ENCODE measurements at places on chromosomes 13 and 19.

DNA sequence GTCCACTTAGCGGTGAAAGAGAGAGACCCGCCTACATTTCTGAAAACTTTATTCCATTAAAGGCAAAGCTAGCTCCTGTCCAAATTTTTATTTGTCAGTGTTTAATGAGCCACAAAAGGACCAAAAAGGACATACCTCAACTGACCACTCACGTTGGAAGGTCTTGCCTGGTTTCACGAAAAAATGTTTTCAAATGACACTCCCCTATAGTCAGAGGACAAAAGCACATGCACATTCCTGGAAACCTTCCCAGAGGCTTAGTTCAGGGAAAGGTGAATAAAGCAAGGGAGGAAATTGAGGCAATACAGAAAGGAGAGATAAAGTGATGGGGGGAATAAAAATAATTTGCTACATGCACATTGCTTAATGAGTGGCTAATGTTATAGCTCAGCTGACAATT is 55.6 kb downstream of the DOCK9 start:
- no peak for DNase-seq

- no peak for DNase-seq
These were observed 85.1 kb downstream of the KATNAL1 start for GRCh38 chr13:30222254-30222653.

- no peak for DNase-seq
These were observed 894.3 kb downstream of the UQCRFS1 start for GRCh38 chr19:28318469-28319179.

GRCh38 chr19:11027381-11027780 is 61.9 kb upstream of the LDLR start:
- DNase-seq, result no peak

DNA sequence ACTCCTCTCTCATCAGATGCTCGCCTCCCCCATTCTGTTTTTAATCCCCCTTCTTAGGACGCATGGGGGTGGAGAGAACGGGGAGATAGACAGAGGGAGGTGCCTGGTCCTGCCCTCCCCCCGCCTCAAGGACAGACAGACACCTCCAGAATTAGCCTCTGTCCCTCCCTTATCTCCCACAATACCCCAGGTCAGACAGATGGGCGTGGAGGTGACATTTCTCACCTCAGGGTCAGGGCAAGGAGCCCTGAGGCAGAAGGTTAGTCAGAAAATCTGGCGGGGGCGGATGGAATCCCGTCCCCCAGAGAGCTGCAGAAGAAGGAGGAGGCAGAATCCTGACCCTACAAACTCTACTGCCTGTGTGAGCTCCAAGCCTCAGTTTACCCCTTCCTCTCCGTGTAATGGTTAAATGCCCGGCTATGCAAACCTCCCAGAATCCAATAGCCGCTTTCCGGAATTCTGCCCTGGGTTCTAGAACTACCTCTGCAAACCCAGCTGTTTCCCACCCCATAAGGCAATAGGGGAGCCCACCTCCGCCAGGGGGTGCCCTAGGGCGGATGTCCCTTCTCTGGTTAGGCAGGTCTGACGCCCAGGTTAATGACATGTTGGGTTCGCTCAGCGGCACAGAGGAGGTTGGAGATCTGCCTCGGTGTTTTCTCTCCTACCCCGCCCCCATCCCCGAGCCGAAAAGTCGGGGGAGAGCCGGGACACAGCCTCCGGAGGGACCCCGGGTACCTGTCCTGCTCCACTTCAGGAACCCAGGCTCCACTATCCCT is 900 bp downstream of the PPP1R13L start:
- peak; percentile 77 for DNase-seq

GRCh38 chr13:50220938-50221337 is 205.7 kb downstream of the KCNRG start:
- no peak for DNase-seq

DNA sequence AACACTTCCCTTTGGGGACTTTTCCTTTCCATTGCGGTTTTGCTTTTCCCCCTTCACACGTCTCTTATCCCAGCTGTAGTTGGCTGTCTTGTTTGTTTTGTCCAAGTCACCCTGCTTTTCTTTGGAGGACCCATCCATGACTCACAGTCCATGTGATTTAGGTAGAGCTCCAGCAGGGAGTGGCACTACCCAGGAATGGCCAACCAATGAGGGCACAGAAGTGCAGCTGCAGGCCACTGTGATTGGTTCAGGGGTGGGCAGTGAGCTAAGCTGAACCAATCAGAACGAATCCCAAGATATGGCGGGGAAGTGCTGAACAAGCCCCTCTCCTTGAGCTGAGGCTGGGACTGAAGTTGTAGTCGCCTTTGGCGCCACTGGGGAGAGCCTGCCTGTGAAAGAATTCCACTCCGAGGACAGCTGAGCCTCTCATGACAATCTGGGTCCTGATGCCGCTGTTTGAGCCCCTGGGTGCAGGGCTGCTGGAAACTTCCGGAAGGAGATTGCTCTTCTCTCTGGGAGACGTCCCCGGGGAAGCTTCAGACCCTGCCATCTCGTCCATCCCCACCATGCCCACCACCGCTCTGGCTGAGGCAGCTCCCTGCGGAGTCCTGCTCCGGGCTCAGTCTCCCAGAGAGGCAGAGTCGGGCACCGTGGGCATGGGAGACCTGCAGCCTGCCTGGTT is 62.9 kb upstream of the URI1 start:
- no peak for DNase-seq

GRCh38 chr13:44955406-44955805 is 33.9 kb downstream of the NUFIP1 start:
- DNase-seq, result no peak

- DNase-seq, result no peak
These were observed 544.3 kb upstream of the MIR17HG start for GRCh38 chr13:90803210-90803609.

DNA sequence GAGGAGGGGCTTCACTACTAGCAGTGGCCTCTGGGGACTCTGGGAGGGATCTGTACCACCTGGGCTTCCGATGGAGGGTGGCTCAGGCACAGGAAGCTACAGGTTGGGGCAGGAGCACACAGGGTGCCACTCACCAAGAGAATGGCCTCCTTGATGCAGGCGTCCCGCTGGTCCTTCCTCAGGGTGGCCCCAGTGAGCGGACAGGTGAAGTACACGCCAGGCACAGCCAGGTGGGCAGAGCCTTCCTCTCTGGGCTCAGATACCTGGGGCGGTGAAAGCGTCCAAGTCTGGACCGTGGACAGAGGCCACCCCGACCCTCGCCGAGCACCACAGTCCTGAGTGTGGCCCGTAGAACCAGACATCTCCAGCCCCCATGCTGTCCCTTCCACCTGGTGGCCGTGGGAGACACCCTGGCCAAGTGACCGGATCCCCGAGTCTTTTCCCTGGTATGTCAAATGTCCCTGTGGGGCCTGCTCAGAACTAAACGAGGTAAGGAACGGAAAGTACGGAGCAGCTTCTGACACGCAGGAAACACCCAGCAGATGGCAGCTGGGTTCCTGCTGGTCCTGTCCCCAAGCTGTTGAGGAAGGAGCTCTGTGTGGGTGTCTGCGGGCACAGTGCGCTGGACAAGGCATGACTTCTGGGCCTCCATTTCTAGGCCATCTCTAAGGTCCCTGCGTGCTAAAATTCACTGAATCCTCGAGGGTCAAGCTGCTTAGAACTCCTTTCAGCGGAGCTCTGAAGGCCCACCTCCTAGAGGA is 5.2 kb downstream of the UBXN6 start:
- DNase-seq, result no peak

- peak; percentile 28 for DNase-seq
These were observed 9.4 kb upstream of the LRRC63 start for GRCh38 chr13:46202188-46202795.

DNA sequence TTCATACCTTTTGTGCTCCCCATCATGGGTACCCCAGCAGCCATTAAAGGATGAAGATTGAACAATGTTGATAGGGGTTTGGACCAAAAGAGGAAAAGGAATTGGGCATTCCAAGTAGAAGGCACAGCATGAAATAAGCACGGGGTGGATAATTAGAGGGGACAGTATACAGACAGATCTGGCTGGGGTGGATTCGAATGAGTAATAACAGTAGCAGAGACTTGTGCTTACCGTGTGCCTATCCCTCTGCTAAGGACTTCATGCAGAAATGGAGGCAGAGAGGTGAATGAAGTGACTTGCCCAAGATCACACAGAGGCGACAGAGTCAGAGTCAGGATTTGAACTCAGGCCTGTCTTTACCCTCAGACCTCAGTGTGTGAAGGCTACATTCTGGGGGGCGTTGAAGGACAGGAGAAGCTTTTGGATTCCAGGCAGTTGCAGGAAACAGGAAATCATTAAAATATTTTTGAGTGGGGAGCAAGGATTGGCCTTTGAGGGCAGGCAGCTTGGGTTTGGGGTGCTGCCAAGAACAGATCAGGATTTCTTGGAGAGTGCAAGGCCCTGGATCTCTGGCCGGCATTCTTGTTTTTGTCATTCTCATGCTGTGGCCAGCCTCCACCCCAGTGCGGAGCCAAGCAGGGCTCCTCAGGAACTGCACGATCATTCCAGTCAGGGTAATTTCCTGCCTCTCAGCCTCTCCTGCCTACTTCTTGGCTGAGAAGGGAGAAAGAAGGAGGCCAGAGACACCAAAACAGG is 18.7 kb downstream of the PAF1 start:
- DNase-seq, result no peak

- DNase-seq, result no peak
These were observed 2.0 kb upstream of the ZBTB45 start for GRCh38 chr19:58521651-58522050.

GRCh38 chr13:32936716-32937115 is 79.5 kb upstream of the KL start:
- no peak for DNase-seq

GRCh38 chr13:75978818-75979217 is 342.7 kb downstream of the LMO7 start:
- DNase-seq, result no peak

DNA sequence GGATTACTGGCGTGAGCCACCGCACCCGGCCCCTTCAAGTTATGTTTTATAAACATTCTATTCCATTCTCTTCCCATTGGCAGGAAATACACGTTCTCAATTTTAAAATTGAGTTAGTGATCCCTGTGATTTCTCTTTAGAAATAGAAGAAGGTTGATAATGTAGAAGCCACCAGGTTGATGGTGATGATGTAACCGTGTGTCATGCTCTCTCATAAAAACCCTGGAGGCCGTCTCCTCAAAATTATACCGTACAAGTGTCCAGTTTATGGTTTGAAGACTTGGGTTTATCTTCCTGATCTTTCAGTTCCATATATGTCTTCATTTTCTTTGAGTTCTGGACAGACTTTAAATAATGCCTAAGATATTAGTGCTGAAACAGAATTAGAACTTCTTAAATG is 32.2 kb downstream of the COG3 start:
- DNase-seq, result no peak

DNA sequence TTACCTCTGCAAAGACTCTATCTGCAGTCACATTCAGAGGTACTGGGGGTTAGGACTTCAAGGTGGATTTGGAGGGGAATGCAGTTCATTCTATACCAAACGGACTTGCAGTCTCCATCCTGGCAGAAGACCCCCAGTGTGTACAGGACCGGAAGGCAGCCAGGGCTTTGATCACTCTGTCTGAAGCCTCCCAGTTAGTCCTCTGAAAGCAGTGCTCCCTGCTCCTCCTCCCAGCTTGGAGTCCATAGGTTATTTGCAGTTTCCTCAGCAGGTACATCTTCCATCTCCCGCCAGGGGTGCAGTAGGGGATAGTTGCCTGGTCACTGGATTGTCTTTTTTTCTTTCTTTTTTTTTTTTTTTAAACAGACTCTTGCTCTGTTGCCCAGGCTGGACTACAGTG is 78.8 kb upstream of the KCTD15 start:
- DNase-seq, result no peak

DNA sequence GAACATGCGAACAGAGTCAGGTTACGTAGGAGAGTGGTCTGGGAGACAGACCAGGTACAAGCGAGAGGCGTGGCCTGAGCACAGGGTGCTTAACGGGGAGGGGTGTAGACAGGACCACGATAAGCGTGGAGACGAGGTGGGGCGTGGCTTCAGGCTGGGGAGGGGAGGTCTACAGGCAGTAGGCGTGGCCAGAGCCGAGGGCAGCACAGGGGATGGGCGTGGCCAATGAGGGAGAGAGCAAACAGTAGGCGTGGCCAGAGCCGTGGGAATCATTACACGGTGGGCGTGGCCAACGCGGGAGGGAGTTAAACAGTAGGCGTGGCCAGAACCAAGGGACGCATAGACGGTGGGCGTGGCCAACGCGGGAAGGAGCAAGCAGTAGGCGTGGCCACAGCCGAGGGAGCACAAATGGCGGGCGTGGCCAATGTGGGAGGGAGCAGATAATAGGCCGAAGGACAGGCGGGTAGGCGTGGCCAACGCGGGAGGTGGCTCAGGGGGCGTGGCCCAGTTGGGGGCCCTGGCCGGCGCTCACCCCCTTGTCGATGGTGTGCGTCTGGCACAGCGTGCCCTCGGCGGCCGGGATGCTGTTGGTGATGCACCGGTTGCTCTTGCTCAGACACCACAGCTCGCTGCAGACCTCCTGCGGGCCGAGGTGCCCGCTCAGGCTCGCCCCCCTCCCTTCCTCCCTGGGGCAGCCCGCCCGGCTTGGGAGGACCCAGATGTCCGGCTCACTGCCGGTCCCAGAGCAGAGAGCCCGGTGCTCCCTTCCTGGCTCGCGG is 15.2 kb upstream of the MYO1F start:
- peak; percentile 92 for DNase-seq

GRCh38 chr13:23983671-23984070 is 86.4 kb upstream of the C1QTNF9B start:
- no peak for DNase-seq

GRCh38 chr13:20377720-20378119 is 145.6 kb upstream of the GJB6 start:
- no peak for DNase-seq

- DNase-seq, result no peak
These were observed 216.5 kb downstream of the EFNB2 start for GRCh38 chr13:106318941-106319411.

DNA sequence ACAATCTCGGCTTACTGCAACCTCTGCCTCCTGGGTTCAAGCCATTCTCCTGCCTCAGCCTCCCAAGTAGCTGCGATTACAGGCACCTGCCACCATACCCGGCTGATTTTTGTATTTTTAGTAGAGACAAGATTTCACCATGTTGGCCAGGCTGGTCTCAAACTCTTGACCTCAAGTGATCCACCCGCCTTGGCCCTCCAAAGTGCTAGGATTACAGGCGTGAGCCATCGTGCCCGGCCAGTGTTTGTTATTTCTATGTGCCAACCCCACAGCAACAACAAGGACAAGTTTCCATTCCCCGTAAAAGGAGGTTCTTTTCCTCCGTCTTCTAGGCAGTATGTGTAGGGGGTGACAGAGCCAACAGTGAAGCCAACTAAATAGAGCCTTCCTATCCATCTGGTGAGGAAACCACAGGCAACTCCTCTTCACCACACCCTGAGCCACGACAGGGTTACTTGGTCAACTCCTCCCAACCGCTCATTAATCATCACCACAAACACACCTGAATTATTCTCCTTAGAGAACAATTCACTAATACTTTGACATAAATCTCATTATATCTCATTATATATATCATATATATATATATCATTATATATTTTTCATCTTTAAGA is 25.5 kb downstream of the FOXO1 start:
- DNase-seq, result no peak

DNA sequence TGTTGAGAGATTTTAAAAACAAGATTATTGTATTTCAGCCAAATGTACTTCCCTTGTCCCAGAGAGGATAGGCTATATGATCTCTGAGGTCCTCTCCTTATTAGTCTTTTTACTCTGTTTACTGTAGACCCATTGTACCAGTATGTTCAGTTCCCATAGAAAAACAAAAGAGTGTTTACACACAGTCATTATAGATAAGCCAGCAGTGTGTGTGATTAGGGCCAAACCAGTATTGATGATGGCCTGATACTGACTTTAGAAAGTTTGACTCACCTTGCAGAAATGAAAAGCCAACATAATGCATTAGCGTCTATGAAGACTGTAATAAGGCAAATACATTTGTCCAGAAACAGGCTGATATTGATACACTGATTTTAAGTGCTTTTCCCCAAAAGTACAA is 6.2 kb downstream of the MTUS2 start:
- DNase-seq, result no peak

GRCh38 chr13:76703216-76703615 is 183.0 kb downstream of the KCTD12 start:
- no peak for DNase-seq
